ENCODE measurements at places on chromosomes 1 and 21. TPM values are rescaled to one million over a fixed set of nuclear protein-coding genes. Genes with fewer than 3 reads are reported as not detected.

SELP gene
- total RNA-seq, result not detected

DNA sequence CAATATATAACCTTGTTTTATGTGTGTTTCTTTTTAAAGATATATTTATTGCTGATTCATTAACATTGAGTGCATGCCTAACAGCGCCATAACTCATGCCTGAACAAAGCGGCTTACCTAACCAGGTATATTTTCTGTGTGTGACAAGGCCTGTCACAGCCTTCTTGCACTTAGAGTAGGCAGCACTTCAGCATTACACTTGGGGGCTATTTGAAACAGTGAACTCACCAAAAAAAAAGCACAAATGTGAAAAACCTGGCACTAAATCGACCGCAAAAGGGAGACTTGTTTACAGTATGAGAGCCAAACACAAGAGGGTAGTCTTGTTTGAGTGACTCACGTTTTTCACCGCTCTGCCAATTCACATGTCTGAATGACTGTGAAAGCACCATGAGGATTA, 111.7 kb downstream of the DISP1 start:
- no peak overlapping the region for H3K4me3 ChIP-seq
- no peak overlapping the region for H3K27ac ChIP-seq

DNA sequence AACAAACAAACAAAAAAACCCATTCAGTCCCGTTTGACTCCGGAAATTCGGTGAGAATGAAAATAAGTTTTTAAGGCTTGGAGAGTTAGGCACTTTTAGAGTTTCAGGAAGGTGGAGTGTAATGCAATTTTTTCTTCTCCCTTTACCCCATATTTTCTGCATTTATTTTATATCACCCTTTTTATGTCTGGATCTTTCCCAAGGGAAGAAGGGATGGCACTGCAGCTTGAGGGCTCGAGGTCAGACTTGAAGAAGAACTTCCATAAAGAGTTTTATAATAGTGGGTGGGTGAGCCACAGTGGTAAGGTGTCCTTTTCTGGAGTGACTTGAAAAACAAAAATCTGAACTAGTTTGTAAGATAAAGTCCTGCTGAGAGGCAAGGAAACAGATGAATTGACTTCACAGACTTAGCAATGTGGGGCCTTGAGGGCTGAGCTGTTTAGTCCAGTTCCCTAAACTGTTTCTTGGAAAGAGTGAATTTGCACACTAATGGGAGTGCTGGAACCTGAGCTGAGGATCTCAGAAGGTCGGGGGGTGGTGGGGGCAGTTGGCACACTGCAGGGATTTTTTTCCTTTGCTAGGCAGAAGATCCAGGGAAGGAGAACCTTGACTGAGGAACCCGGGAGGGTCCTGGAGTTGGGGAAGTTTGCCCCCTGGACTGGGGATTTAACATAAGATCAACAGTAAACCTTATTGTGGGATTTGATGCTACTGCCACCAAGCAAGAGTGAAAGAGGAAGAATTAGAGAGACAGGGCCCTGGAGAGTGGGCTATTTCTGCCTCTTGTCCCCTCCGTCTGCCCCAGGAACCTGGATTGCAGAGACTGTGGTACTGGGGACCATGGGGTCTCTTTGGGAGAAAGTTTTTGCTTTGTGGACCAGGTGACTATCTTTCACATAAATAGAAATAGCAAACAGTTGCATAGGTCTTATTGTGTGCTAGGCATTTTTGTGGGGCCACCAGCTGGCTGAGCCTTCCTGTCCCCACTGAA, 1.8 kb upstream of the MEX3A start:
- no peak for DNase-seq
- peaks cover 2% of the 10 kb centered on the region for H3K27me3 ChIP-seq
- peaks cover 38% of the 10 kb centered on the region for H3K4me1 ChIP-seq

GRCh38 chr1:69256036-69256435, 311.7 kb upstream of the LRRC7 start:
- no peak overlapping the region for H3K27ac ChIP-seq
- H3K4me3 ChIP-seq, result no peak overlapping the region
- DNase-seq, result no peak
- H3K27me3 ChIP-seq, result no peaks in the 10 kb centered on the region
- H3K36me3 ChIP-seq, result no peaks in the 10 kb centered on the region
